NCI-H2171 treated with DMSO at 0.1 percent for 48 hours (cell line): ENCODE measurements at places on chromosomes 4 and X.

DNA sequence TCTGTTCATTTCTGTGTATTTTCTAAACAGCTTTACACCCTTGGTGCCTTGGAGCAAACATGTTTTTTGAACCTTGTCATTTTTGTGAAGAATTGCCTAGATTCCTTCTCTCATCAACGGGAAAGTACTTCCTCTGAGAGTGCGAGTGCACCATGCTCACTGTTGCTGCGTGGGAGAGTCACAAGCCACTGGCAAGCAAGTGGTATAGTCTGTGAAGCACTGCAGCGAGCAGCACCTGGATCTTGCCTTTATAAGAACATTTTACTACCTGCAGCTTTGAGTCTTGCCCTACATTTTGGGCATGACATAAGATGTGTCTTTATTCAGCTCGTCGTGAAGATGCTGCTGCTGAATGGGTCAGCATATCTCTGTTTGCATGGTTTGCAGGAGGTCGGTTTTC is 44.9 kb downstream of the HADH start:
- DNase-seq: no peak

- DNase-seq: no peak
These were observed 13.3 kb downstream of the SLC2A9 start for GRCh38 chr4:10007793-10008608.

GRCh38 chr4:61553557-61554125 is 353.5 kb downstream of the ADGRL3 start:
- no peak for DNase-seq

DNA sequence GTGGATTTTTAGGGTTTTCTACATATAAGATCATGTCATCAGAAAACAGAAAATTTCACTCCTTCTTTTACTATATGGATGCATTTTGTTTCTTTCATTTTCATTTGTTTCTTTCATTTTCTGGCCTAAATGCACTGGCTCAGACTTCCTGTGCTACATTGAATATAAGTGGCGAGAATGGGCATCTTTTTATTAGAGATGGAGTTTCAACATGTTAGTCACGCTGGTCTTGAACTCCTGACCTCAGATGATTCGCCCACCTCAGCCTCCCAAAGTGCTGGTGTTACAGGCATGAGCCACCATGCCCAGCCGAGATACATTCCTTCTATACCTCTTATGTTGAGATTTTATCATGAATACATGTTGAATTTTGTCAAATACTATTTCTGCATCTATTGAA is 61.8 kb downstream of the BRWD3 start:
- DNase-seq: no peak

- DNase-seq: no peak
These were observed 11.1 kb upstream of the FAM200B start for GRCh38 chr4:15670576-15670975.

GRCh38 chrX:117989512-117989911 is 127.1 kb downstream of the KLHL13 start:
- DNase-seq: no peak

DNA sequence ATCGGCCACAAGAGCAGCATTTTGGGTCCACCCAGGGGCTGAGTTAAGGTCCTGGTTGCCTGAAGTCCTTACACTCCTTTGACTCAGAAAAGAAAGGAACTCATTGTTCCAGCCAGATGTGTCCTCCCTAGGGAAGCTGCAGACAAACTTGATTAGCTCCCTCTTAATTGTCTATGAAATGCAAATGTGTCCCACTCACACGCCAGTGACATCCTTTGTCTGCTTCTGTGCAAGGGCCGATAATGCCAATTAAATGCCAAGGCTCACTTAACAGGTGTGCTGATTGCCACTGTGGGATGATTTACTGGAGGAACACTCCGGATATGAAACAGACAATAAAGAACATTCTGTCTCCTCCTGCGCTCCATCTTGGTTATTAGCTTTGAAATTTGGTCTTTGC is 332.9 kb upstream of the CPEB2 start:
- DNase-seq: no peak

DNA sequence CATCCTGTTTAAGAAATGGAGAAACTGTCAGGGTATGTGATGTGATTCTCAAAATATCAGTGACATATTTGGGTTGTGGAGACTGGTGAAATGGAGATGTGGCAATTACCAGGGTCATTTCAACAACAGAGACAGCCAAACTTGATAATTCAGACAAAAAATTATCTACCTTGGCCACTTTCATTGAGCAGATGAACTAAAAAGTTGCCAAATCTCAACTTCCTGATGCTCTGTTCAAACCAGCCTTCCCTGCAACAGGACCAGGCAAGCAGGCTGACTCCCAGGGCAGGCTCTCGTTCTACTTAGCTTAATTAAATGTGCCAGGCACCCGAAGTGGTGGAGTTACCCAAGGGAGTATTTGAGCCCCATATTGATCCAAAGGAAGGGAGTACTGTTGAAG is 199.6 kb downstream of the AFF2 start:
- no peak for DNase-seq

GRCh38 chr4:148170408-148171365 is 271.5 kb downstream of the NR3C2 start:
- DNase-seq: no peak

GRCh38 chrX:105837232-105837631 is 14.9 kb downstream of the NRK start:
- DNase-seq: no peak

GRCh38 chr4:13481569-13481968 is 2.6 kb downstream of the RAB28 start:
- no peak for DNase-seq

DNA sequence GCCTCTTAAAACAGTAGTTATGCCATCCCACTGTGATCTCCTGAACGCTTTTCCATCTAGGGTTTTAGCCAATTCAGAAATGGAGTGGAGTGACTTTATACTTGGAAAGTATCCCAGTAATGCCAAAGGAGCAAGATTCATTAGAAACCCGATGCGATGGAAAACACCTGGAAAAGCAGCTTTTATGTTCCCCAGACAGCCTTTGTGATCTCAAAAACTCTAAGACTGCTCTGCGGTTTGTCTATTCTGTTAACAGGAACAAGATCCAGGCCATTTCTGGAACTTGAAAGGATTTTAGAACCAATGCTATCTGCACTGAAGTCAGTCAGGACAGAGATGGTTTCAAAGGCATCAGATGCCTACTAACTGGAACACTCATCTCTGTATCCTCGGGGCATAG is 145.1 kb downstream of the APBB2 start:
- peak; percentile 44 for DNase-seq

DNA sequence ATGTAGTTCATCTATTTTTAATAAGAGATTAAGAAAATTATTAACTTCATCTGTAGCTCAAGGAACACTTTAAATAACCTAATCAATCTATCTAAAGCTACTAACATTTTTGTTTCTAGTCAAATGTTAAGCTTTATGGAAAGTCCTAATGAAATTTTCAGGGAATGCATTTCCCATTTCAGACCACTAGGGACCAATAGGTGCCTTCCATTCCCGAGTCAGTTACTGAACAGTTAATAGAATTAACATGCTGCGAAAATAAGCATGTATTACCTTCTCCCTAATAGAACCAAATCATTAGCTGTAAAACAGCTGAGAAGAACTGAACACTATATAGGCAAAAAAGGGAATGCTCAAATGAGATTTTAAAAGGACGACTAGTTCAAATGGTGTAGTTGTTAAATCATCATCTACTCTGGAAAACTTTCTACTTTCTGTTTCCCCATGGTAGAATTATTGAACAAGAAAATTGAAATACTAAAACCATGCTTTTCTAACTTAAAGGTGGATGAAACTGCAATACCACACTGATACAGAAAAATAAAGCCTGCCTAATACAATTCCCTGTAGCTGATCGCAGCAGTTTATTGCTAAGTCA is 22.5 kb downstream of the STX18 start:
- DNase-seq: no peak

- no peak for DNase-seq
These were observed 41.3 kb downstream of the DOCK11 start for GRCh38 chrX:118536687-118537461.

DNA sequence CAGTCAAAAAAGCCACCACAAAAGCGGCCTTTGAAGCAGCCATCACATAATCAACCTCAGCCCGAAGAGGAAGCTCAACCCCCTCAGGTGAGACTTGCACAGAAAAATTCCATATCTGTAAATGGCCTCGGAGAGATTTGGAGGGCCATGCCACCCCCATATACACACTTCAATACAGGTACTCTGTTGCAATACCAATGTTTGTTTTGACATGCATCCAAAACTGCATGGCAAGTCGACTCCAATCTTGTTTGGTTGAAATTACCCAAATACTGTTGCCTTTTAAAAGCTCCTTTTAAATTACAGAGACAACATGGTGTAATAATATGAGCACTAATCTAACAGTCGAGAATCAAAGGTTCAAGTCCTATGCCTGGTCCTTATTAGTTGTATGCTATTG is 5.9 kb downstream of the ENAM start:
- no peak for DNase-seq

DNA sequence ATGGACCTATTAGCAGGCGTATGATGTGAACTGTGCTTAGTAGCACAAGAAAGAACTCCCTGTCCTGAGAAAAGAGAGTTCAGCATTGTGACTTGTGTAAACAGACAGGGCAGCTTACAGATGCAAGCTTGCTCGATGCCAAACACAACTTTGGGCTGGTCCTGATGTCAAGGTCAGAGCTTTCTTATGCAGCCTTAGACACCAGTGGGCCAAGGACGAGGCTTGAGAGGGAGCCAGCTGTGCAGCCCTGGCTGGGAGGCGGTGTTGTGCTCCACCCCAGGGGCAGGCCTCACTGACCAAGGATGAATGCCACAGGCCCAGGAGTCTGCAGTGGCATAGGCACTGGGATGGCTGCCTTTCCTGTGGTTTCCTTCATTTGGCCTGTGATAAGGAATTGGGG is 35.4 kb downstream of the JADE1 start:
- DNase-seq: no peak

- no peak for DNase-seq
These were observed 53.0 kb downstream of the JADE3 start for GRCh38 chrX:46965125-46965758.

- DNase-seq: no peak
These were observed 94.2 kb upstream of the NKX1-1 start for GRCh38 chr4:1500231-1500965.

GRCh38 chr4:56227301-56227835 is 159.9 kb downstream of the AASDH start:
- DNase-seq: no peak

GRCh38 chrX:105190252-105190853 is 30.1 kb downstream of the TEX13A start:
- no peak for DNase-seq

GRCh38 chr4:60726779-60727178 is 473.3 kb upstream of the ADGRL3 start:
- DNase-seq: no peak

- no peak for DNase-seq
These were observed 49.2 kb upstream of the HDAC8 start for GRCh38 chrX:72621625-72622485.

- no peak for DNase-seq
These were observed 286.1 kb upstream of the TENM3 start for GRCh38 chr4:181957088-181957487.
